Pancreas (tissue), 10 donors: ENCODE measurements at places on chromosomes 7 and 10.

DNA sequence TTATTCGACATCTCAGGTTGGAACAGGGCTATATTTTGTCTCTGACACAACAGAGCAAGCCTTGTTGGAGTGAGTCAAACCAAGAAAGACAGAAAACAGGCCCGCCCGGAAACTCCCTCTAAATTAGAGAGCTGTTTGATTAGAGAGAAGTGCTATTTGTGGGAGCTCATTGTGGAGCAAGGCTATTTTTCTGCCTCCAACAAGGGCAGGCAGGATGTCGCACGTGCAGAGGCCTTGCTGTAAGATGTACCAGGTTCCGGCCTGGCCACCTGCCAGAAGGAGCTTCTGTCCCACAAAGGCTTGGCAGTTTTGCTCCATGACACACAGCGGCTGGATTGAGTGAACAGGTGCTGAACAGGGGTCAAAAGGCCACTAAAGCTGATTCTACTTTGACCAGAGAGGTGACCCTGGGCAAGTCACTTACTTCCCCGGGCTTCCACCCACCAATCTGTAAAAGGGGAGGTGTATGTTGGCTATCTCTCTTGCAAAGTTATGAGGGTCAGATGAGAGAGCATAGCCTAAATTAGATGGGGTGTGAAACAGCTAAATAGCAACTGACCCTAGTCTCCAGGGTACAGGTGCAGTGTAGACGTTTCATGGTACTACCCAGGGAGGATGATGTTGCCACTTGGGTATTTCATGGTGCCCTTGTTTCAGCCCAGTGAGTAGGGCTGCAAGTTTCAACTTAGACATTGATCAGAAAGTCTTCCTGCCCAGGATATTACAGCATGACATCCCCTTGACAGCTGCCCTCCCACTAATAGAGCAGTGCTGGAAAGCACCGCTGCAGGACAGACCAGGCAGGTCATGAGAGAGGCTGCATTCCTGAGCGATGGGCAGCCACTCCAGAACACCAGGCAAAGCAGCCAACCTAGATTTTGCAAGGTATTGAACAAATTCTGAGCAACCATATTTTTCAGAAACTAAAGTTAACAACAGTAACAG lies 62.0 kb downstream of the VSTM4 start:
- DNase-seq = no peak

DNA sequence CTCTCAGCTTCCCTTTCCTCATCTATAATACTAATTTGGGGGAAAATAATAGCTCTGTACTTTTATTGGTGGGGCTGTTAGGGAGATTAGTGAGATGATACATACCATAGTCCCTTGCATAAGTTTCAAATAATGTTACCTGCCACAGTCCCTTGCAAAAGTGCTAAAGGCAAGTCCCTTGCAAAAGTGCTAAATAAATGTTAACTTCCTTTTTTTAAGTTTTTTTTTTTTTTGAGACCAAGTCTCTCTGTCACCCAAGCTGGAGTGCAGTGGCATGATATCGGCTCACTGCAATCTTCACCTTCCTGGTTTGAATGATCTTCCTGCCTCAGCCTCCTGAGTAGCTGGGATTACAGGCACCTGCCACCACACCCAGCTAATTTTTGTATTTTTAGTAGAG lies 43.4 kb upstream of the SRGN start:
- no peak for DNase-seq

- DNase-seq = no peak
Measured at GRCh38 chr7:38796626-38797501, 112.1 kb downstream of the VPS41 start.

GRCh38 chr7:113013761-113014449 lies 72.7 kb downstream of the GPR85 start:
- DNase-seq = no peak

GRCh38 chr10:72254813-72255568 lies 18.7 kb upstream of the DDIT4 start:
- peak; percentile 80 for DNase-seq

DNA sequence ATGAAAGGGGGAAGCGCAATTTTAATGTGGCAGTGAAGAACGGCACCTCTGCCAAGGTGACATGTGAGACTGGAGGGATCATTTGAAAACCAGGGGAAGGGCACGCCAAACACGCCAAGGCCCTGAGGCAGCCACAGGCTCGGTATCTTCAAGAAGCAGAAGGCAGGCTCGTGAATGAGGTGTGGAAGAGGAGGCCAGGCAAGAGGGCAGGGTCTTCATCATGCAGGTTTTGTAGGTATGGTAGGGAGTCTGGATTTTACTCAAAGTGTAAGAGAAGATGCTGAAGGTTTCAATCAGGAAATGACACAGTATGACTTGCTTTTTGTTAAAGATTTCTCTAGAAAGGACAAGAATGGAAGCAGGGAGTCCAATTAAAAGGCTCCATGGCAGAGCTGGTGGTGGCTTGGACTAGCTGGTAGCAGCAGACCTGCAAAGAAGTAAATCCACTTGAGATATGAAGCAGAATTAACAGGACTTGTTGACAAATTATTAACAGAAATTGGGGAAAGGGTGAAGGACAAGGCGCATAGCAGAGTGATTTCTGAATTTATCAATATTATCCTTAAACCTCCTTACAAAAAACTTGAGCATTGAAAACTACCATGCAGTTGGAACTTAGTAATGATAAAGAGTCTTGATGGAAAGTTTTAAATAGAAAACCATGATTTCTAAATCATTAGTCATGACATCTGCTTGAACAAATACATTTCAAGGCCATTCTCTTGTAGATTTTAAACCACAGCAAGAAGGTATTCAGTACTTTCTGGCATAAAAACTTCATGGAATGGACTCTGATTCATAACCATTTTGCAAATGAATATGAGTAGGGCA lies 70.4 kb downstream of the COA1 start:
- no peak for DNase-seq

DNA sequence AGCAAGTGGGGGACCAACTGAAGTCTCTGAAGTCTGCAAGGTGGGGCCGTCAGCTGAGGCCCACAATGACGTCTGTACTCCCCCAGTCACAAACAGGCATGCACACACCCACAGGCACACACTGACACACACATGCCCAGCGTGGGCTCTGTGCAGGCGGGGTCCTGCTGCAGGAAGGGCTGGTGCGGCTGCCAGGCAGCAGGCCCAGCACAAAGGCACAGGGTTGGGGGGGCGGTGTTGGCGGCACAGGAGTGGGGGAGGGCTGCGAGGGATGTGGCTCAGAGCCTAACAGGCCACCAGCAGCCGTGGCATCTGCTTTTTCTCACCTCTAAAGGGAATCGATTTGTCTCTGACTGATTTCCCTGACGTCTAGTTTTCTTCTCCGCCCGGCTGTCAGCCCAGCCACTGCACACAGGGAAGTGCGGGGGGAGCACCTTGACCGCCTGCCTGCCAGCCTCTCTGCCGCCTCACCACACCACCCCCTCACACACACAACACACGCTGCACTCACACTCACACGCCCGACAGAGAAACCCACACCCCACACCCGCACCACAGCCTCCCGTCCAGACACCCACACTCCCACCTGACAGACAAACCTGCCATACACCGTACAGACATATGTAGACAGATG lies 43.5 kb upstream of the ZMIZ1 start:
- DNase-seq = no peak

DNA sequence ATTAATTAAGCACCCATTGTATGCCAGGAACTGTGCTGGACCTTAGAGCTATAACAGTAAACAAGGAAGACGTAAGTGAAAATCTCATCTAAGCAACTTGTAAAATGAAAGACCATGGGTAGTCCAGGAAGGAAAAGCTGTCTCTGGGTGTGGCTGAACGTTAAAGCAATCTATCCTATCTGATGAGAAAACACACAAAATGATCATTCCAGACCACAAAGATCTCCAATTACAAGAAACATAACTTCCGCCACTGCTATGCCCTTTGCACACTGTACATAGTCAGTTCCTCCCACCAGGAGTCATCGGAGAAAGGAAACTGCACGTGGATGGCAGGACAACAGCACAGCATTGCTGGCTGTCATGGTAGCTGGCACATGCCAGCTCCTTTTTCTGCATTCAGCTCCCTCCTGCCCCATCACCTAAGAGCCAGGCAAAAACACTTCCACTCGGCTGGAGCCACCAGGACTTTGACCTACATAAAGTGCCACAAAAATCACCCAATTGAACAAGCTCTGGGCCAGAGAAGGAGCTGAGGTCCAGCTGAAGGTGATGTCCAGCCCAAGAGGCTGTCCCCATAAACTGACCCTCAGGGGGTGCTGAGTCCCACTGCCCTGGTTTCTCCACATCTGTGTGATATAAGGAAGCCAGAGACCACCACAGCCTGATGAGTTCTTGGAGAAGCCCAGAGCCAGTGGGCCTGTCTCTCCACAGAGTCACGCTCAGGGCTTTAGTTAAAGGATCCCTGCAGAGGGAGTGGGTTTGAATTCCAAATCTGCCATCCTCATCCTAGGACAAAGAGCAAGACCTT lies 56.4 kb downstream of the STEAP1B start:
- no peak for DNase-seq
